ENCODE measurements at places on chromosomes 16 and 17.

DNA sequence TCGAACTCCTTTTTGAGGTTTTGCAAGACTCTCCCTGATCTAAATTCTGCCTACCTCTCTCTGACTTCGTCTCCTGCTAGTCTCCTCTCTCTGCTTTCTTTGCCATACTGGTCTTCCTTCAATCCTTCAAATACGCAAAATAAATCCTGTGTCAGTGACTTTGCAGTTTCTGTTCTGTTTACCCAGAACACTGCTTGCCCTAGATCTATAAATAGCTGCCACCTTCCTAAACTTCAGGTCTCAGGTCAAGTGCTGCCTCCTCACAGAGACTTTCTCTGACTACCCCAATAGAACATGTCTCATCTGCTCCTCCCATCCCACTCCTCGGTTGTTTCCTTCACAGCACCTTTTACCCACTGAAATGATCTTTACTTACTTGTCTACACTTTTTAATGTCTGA is 78.9 kb downstream of the TRIM37 start:
- DNase-seq, result no peak

- no peak for DNase-seq
Observed at GRCh38 chr17:50165867-50166517, at the start of gene SGCA. SGCA (plus strand) TSS chr17:50166005; CDS start chr17:50166041, 36 bp downstream.

DNA sequence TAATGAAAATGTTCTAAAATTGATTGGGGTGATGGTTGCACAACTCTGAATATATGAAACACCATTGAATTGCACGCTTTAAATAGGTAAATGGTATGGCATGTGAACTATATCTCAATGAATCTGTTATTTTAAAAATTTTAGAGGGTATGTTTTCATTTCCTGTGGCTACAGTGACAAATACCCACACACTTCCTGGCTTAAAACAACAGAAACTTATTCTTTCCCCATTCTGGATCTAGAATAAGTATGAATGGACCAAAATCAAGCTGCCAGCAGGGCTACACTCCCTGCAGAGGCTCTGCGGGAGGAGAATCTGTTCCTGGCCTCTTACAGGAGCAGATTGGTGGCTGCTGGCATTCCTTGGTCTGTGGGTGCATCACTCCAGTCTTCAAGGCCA is 11.3 kb upstream of the PECAM1 start:
- no peak for DNase-seq

DNA sequence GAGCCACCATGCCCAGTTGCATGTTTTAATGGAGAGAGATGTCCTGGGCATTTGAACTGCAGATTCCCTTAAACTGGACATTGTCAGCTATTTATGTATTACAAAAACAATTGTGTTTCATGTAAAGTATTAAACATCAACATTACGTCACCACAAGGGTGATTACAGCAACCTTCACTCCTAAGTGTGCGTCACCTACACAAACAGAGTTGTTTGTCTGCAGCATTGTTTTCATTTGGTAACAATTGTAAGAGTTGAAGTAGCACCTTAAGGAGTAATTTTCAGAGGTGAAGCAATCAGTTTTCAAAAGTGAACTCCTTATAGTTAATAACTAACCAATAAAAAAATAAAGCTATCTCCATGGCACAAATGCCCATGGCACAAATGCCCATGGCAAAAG is 271.4 kb downstream of the IRX3 start:
- DNase-seq, result no peak

- DNase-seq, result no peak
Observed at GRCh38 chr16:68893710-68894705, 50.7 kb downstream of the TANGO6 start.

- no peak for DNase-seq
Observed at GRCh38 chr16:49664221-49665215, 191.4 kb downstream of the ZNF423 start.

- DNase-seq, result no peak
Observed at GRCh38 chr16:78994135-78994745, 606.3 kb downstream of the MAF start.

GRCh38 chr17:18381158-18381952 is 3.8 kb downstream of the EVPLL start:
- DNase-seq, result no peak

GRCh38 chr17:16971458-16972338 is at the start of gene TNFRSF13B:
TNFRSF13B (minus strand) TSS chr17:16972118; CDS start chr17:16972075, 43 bp downstream.
- no peak for DNase-seq
